ENCODE measurements at places on chromosomes 4 and X. TPM values are rescaled to one million over a fixed set of nuclear protein-coding genes. Genes with fewer than 3 reads are reported as not detected.
A peak's percentile ranks its signal among the peaks of the same experiment; 100 is the strongest.

DNA sequence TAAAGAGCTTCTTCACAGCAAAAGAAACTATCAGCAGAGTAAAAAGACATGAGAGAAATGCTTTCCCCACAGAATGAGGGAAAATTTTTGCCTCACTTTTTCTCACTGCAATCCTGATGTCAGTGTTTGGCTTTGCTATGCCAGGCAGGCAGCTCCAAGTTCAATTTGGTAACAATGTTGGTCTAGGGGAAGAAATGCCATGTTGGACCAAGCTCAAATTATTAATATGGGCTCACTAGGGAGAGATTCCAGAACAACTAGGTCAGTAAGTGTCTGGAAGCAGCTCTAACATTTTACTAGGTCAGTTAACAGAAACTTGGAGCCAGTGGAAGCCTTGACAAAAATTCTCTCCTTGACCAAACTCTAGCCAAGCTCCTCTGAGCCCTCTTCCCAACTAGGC lies 95.4 kb downstream of the NAF1 start:
- no peaks in the 10 kb centered on the region for H3K36me3 ChIP-seq
- DNase-seq, result no peak
- no peak overlapping the region for H3K4me3 ChIP-seq
- no peak overlapping the region for H3K27ac ChIP-seq
- H3K27me3 ChIP-seq, result no peaks in the 10 kb centered on the region

- peaks cover 16% of the 10 kb centered on the region for H3K27me3 ChIP-seq
- no peak for DNase-seq
- H3K4me1 ChIP-seq, result no peaks in the 10 kb centered on the region
- H3K36me3 ChIP-seq, result peaks cover 4% of the 10 kb centered on the region
- H3K27ac ChIP-seq, result no peak overlapping the region
- no peak overlapping the region for H3K4me3 ChIP-seq
Observed at GRCh38 chr4:80208610-80209339, 11.5 kb downstream of the PRDM8 start.

DNA sequence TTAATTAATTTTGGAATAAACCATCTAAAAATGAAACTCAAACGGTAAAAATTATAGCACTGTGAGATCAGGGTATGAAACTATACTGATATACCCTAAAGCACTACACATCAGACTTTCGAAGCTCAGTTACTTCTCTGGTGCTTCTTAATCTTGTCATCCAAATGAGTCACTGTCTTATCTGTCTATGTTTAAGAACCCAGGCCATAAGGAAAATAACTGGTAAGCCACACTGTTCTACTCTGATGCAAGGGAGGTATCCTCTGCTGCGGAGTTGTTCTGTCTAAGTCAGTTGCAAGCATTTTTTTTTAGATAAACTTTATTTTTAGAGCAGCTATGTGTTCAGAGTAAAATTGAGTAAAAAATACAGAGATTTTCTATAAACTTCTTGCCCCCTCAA lies 830.8 kb upstream of the POU3F4 start:
- DNase-seq, result no peak
- H3K4me3 ChIP-seq, result no peak overlapping the region
- H3K27me3 ChIP-seq, result no peaks in the 10 kb centered on the region
- no peak overlapping the region for H3K27ac ChIP-seq

DNA sequence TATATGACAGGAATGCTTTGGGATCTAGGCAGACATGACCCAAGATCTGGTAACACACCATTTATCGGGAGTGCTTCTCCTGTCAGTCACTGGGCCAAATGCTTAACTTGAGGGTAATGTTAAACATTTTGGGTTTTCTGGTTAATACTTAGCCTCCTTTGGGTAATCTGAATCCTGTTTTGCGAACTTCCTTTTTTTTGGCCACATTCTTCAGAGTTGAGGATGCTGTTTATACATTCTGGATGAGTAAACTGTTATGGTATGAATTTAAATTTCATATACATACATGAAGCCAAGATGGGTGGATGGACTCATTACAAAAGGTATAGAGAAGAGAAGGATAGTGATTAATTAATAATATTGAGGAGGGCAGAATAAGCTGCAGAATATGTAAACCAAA lies 36.1 kb downstream of the MID1IP1 start:
- H3K27me3 ChIP-seq, result no peaks in the 10 kb centered on the region
- H3K4me3 ChIP-seq, result no peak overlapping the region
- no peak for DNase-seq
- H3K27ac ChIP-seq, result no peak overlapping the region
- H3K36me3 ChIP-seq, result peaks cover 1% of the 10 kb centered on the region
- no peaks in the 10 kb centered on the region for H3K4me1 ChIP-seq

GRCh38 chr4:3516836-3517730 lies 15.1 kb downstream of the LRPAP1 start:
- DNase-seq, result no peak
- no peak overlapping the region for H3K4me3 ChIP-seq
- peaks cover 23% of the 10 kb centered on the region for H3K36me3 ChIP-seq
- no peak overlapping the region for H3K27ac ChIP-seq
- no peaks in the 10 kb centered on the region for H3K4me1 ChIP-seq
- no peaks in the 10 kb centered on the region for H3K27me3 ChIP-seq

GRCh38 chrX:27660878-27661277 lies 70.7 kb downstream of the DCAF8L2 start:
- H3K27ac ChIP-seq, result no peak overlapping the region
- no peaks in the 10 kb centered on the region for H3K27me3 ChIP-seq
- H3K4me1 ChIP-seq, result no peaks in the 10 kb centered on the region
- no peaks in the 10 kb centered on the region for H3K36me3 ChIP-seq
- H3K4me3 ChIP-seq, result no peak overlapping the region

DNA sequence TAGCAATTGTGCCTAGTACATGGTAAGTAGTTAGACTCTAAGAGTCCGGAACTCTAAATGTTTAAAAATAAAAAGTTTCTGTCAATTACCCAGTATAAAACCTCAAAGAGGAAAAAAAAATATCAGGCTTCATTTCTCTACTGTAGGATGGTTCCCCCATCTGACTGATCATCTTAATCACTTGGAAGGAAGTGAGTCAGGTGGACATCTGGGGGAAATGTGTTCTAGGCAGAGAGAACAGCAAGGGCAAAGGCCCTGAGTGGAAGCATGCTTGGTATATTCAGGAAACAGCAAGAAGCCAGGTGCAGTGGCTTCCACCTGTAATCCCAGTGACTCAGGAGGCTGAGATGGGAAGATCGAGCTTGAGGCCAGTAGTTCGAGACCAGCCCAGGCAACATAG lies 2.9 kb upstream of the EIF1AX start:
- no peak overlapping the region for H3K27ac ChIP-seq
- H3K4me1 ChIP-seq, result peaks cover 17% of the 10 kb centered on the region
- H3K27me3 ChIP-seq, result no peaks in the 10 kb centered on the region
- H3K36me3 ChIP-seq, result peaks cover 12% of the 10 kb centered on the region
- DNase-seq, result no peak

- peaks cover 57% of the 10 kb centered on the region for H3K4me1 ChIP-seq
- H3K27ac ChIP-seq, result peak overlapping the region; percentile 98
- no peak for DNase-seq
- H3K27me3 ChIP-seq, result no peaks in the 10 kb centered on the region
- peak overlapping the region; percentile 88 for H3K4me3 ChIP-seq
- H3K36me3 ChIP-seq, result peaks cover 41% of the 10 kb centered on the region
Observed at GRCh38 chr4:158722291-158722916, 792 bp downstream of the PPID start.

- H3K36me3 ChIP-seq, result no peaks in the 10 kb centered on the region
- no peak for DNase-seq
- H3K27me3 ChIP-seq, result no peaks in the 10 kb centered on the region
- H3K4me3 ChIP-seq, result no peak overlapping the region
- H3K27ac ChIP-seq, result no peak overlapping the region
Observed at GRCh38 chr4:136985683-136986082, 546.6 kb downstream of the PCDH18 start.

GRCh38 chr4:80336582-80336981 lies 1.1 kb downstream of the CFAP299 start:
- peaks cover 22% of the 10 kb centered on the region for H3K27me3 ChIP-seq
- no peak overlapping the region for H3K4me3 ChIP-seq
- no peak overlapping the region for H3K27ac ChIP-seq
- DNase-seq, result no peak
- peaks cover 10% of the 10 kb centered on the region for H3K4me1 ChIP-seq

- peaks cover 5% of the 10 kb centered on the region for H3K4me1 ChIP-seq
- no peak overlapping the region for H3K4me3 ChIP-seq
- no peak for DNase-seq
- no peak overlapping the region for H3K27ac ChIP-seq
Observed at GRCh38 chr4:153585026-153585425, 99.1 kb upstream of the TLR2 start.

DNA sequence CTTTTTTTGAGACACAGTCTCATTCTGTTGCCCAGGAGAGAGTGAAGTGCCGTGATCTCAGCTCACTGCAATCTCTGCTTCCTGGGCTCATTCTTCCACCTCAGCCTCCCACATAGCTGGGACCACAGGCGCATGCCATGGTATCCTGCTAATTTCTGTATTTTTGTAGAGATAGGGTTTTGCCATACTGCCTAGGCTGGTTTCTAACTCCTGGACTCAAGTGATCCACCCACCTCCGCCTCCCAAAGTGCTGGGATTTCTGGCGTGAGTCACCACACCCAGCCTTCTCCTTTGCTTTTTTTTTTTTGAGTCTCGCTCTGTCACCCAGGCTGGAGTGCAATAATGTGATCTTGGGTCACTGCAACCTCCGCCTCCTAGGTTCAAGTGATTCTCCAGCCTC lies 94.1 kb downstream of the PDS5A start:
- no peaks in the 10 kb centered on the region for H3K27me3 ChIP-seq
- H3K4me3 ChIP-seq, result no peak overlapping the region
- H3K27ac ChIP-seq, result no peak overlapping the region
- DNase-seq, result no peak
- peaks cover 64% of the 10 kb centered on the region for H3K36me3 ChIP-seq
- peaks cover 3% of the 10 kb centered on the region for H3K4me1 ChIP-seq

CYTL1 gene
- total RNA-seq, result not detected

SCD5 gene
- total RNA-seq, result 8.2 TPM

MTNR1A gene
- total RNA-seq, result not detected

KIF4A gene
- total RNA-seq, result 44.7 TPM

LINC00632 gene
- total RNA-seq, result 4.8 TPM
